ENCODE measurements at places on chromosomes 1 and 21.

DNA sequence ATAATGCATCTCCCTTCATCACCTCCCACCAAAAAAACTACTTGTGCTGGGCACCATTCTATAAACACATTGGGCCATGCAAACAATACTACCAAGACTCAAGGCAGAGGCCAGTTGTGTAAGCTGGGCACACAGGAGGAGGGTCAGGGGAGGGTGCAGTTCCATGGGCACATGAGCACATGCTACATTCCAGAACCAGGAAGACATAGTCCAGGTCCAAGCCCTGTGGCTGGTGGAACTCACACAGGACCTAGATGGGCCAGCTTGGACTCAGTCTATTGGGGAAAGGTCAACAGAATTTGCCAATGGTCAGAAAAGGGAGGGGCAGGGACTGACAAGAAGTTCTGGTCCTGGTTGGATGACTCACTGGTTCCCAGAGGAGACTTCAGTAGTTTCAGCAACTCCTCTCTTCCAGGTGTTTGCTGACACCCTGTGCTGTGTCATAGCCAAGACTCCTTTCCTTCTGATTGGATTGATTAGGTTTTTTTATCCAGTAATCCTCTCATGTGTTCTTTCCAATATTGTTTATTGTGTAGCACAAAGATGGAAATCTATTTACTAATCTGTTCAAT lies 249.7 kb downstream of the C1orf94 start:
- no peak for DNase-seq

DNA sequence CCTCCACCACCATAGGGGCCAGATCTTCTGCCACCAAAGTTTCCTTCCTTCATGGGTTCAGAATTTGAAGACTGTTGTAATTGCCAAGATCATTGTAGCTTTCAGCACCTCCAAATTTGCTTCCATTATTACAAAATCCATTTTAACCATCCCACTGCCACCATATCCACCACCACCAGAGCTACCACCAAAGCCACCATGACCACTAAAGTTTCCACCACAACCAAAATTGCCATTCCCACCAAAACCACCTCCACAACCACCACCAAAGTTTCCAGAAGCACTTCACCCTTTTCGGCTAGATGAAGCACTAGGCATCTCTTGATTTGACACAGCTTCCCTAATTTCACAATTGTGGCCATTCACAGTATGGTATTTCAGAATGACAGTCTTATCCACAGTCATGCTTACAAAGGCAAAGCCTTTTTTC lies 45.2 kb downstream of the SLC30A7 start:
- DNase-seq = no peak

GRCh38 chr1:156556354-156556753 lies 16.0 kb downstream of the IQGAP3 start:
- DNase-seq = no peak

GRCh38 chr21:44666401-44667320 lies at the start of gene KRTAP12-2:
Gene KRTAP12-2 (minus strand): TSS chr21:44666927. CDS start chr21:44666886, 41 bp downstream.
- DNase-seq = no peak

GRCh38 chr1:3787349-3787715 lies 9.0 kb downstream of the LRRC47 start:
- no peak for DNase-seq

- no peak for DNase-seq
Observed at GRCh38 chr1:5914676-5915365, 77.4 kb downstream of the NPHP4 start.

- no peak for DNase-seq
Observed at GRCh38 chr1:204176049-204176448, 9.9 kb upstream of the REN start.

- no peak for DNase-seq
Observed at GRCh38 chr21:41743321-41744027, 23.4 kb downstream of the RIPK4 start.

DNA sequence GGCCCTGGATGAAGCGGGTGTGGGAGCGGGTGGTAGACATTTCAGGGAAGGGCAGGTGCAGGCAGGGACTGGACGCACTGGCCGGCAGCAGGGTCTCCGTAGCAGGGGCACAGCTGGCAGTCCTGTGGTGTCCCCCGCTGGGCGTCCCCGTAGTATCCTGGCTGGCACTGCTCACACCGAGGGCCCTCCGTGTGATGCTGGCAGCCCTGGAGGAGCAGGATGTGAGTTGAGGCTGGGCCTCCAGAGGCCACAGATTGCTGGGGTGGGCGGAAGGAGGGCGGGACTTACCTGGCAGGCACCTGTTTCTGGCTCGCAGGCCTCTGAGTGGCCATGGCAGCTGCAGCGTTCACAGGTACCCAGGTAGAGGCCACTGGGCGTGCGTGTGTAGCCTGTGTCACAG lies 62.3 kb downstream of the LDLRAD2 start:
- DNase-seq = no peak
